Islet precursor cell (in vitro differentiated cells): ENCODE measurements at places on chromosomes 3 and 15.

GRCh38 chr3:156360963-156361362 is 194.0 kb downstream of the SSR3 start:
- DNase-seq = no peak

GRCh38 chr3:44795197-44795596 is 33.6 kb downstream of the KIF15 start:
- no peak for DNase-seq

DNA sequence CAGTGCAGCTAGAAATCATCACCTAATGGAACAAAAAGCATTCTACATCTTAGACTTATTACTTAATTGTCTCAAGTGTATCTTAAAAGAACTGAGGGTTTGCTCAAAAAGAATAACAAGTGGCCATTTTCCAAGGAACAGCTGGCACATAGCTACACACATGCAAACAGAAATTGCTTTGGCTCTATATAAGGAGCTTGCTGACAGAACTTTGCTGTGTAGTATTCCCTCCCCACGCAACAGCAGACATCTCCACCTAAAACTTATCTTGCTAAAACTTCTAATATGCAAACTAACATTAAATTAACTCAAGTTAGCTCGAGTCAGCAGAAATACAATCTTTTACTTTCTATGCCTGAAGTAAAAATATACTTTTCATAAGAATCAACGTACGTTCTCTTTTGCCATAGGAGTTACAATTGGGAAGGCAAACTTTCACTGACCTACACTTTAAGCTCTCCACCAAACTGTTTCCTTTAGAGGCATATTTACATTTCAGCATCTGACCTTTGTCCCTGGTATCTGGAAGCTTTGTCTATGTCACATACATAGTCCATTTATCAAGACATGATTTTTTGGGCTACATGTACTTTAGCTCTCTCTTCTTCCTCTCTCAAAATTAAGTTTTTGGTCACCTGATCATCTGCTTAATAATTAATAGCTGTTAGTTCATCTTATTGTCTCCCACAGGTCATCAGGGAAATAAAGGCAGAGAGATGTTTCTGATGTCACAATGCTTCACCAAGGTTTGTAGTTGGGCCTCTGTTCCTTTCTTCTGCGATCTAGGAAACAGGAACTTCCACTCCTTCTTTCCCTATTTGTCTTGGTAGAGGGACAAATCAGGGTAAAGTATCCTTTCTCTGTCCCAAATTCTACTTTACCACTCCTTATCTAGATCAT is 163.4 kb upstream of the AGTR1 start:
- DNase-seq = no peak

- DNase-seq = peak; percentile 55
Measured at GRCh38 chr15:71800835-71801745, 9.3 kb upstream of the NR2E3 start.

DNA sequence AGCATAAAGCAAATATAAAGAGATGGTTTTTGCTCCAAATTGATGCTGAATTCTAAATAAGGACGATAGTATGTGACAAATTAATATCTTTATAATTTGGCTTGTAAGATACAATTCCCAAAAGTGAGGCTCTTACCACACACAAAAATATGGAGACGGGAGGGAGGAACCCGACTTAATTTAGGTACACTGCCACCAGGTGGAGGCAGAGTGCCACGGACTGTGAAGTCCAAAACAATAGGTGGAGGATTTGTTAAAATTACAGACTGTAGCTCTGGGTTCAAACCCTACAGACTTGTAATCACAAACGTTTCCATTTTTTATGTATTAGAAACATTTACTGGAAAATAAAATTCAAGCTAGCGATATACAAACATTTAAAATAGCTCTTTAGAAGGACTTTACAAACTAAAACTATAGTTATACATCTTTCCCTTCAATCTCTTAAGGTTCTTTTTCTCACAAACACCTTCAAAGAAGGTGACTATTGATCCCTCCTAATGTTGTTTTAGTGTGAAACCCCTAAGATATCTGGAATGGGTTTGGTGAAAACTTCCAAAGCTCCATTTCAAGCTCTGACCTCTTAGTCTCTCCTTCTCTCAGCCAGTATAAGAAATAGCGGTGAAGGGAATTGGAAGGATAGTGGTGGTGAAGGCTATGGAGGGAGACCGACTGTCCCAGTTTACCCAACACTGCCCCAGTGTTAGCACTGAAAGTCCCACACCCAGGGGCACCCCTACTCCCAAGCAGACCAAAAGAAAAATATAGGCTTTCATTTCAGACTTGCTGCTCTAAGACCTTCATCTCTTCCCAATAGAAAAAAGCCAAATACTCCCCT is 89.7 kb downstream of the AQP9 start:
- DNase-seq = peak; percentile 82

GRCh38 chr3:89173546-89173945 is 66.1 kb downstream of the EPHA3 start:
- DNase-seq = no peak

DNA sequence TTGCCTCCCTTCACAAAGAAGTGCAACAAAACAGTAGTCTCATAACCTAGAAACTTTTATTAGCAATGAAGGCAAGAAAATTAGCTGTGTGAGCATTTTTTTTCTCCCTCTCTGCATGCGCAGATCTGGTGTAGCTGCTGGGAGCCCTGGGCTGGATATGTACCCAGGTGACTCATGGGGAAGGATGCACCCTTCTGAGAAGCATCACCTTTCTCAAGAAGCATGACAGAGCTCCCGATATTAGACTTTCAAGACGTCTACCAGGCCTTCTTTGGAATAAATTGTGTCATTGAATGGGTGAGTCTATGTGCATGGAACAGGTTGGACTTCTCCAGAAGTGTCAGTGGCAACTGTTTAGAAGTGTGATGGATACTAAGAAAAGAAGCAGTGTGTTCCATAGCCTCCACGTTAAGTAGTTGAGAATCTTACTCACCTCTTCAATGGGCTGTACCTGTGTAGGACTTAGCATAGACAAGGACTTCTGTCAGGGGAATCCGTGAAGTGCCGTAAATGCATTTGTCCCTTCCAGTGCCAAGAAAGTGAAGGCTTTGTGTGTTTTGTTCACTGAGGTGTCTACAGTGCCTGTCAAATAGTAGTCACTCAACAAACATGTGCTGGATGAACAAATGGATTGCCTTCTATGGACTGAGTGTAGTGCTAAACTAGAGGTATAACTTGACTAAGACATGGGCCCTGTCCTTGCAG is 47.7 kb upstream of the RASGRP1 start:
- no peak for DNase-seq

DNA sequence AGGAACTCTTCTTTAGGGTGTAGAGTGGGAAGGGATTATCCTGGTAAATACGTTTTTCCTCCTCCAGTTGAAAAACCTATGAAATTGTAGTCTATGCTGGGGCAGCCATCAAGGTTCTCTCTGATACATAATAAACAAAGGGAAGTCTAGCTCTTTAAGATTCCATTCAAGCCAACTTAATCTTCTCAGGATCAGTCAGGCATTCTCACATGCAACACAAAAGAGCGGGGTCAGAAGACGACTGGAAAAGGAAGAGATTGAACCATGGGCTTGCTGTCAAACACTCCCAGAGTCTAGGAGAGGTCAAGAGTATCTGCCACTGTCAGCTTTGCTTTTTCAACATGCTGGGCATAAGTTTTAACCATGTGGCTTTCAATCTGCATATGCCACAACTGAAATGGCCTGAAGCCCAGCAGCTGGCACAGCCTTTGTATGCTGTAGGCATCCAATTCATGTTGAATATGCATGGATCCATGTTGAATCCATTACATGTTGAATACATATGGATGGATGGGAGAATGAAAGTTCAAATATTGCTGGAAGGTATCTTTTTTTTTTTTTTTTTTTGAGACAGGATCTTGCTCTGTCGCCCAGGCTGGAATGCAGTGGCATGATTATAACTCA is 8.5 kb downstream of the TRAT1 start:
- DNase-seq = no peak
